Fibroblast of the aortic adventitia (primary cell): ENCODE measurements at places on chromosomes 4 and X. TPM values are rescaled to one million over a fixed set of nuclear protein-coding genes. Genes with fewer than 3 reads are reported as not detected.

DNA sequence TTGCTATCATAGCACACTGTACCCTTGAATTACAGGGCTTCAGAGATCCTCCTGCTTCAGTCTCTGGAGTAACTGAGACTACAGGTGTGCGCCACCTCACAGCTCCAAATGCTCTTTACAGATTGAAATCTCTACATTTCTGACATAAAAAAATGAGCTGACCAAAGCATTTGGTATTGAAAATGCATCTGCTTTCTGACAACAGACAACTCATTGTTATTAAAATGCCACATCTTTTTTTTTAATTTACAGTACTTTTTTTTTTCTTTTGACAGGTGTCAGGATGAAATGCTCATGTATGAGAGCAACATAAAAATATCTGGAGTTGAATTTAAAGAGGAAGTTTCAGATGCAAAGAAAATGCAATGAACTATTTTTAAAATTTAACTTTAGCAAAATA, 764.5 kb downstream of the TRAM1L1 start:
- DNase-seq = no peak

GRCh38 chrX:65420154-65420553, 114.4 kb downstream of the LAS1L start:
- no peak for DNase-seq

DNA sequence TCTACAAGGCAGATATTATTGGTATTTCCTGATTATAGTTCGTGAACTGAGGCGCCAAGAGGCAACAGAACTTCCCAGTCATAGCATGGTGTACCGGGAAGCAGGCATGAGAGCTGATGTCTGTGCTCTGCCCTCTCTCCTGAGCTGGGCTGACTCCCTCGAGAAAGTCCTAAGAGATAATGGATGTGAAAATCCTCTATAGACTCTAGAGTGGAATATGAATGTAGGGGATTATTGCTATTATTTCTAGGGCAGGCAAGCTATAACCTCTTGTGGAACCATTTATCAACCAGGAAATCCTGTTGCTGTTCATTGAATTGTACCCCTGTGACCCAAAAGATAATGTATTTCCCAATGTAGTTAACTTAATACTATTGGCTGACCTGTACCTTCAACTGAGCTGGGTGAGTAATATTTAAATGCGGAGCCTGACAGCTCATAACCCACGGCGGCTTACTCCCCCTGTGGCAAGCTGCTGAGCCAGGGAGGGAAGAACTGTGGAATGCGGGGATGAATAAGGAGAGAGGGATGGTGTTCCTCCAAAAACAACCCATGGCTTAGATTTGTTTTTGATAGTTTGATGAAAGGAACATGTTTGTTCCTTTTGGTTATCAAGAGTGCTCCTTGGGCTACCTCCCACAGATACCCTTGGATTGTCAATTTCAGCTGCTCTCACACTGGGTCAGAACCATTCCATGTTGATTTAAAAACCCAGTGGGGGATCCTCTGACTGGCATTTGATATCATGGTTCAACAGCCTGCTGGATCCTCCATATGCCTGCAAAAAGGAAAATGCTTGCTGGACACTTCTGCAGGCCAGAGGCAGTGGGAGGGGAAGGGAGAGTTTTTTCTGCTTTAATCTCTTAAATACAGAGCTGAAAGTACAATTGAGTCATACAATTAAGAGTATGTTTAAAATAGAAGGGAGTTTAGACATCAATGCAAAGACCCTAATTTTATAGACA, 339.0 kb upstream of the BOD1L1 start:
- DNase-seq = peak; percentile 85

The REELD1 gene
- total RNA-seq = not detected in 2 replicates

DNA sequence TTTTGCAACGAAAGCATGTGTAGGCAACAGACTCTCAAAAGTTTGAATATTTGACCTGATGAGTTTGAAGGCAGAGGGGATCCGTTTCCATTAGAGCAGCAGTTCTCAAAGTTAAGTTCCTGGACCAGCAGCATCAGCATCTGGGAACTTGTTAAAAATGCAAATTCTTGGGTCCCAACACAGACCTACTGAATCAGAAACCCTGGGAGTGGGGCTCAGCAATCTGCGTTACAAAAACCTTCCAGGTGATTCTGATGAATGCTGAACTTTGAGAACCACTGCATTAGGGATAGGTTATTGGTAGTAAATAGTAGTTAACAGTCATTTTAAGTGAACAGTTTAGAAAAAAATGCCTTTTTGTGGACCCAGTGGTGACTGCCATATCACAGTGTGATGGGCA, 98.8 kb downstream of the PDE5A start:
- no peak for DNase-seq

GRCh38 chr4:182492423-182492822, 249.2 kb downstream of the TENM3 start:
- DNase-seq = peak; percentile 51

The CLTRN gene
- 0.18 TPM in 1 of 2 replicates, not detected in the other for total RNA-seq

The TMEM150C gene
- total RNA-seq = 0.45 and 1.9 TPM in 2 replicates

DNA sequence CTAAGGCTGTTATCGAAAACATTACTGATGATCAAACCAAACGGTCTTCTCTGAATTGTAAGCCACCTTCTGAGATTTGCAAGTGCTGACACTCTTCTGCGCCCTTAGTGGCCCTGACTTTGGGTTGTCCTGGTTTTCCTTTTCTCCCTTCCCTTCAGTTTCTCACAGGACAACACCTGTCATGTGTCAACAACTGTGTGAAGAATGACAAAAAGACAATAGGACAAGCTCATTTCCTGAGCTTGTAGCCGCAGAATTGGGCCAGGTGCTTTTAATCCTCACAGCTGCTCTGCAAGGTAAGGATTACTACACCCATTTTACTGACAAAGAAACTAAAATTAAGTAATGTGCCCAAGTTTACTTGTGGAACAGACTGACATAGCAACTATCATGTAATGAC, 44.9 kb upstream of the TXK start:
- no peak for DNase-seq

The ARMCX2 gene
- total RNA-seq = 45.3 and 68.5 TPM in 2 replicates

The BRCC3 gene
- 8.5 and 17.4 TPM in 2 replicates for total RNA-seq

The OCRL gene
- 11.4 and 24.2 TPM in 2 replicates for total RNA-seq

The CTAG1B gene
- total RNA-seq = not detected in 2 replicates

DNA sequence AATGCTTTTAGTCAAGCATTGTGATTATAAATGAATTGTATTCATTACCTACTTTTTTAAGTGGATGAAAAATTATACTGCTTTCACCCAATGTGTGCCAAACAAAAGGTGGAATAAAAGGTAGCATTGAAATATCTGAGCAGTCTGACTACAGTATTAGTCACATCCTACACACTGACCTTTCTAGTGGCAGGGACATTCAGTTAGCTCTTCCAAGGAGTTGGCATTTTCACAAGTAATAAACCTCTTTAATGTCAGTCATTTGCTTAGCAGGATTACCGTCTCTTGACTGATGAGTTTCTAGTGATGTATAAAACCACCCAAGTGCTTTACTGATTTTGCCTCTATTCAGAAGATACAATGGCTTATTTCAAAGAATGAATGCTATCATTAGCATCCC, 687.9 kb downstream of the ARAP2 start:
- no peak for DNase-seq

DNA sequence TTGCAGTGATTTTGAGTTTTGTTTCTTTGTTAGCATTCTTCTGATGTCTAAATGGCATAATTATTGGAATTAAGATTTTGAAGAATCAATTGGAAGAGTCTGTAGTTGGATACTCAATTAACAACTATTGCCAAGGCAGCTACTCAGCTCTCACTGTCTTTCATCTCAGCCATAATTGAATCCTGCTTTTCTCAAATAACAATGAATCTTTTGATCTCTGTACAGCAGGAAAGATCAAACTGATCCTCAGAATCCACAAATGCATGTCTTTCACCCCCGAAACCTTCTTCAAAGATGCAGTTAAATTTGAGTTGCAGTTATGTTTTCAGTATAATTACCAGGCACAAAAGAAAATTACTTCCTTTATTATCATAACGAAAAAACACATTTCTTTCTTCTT, 86.2 kb downstream of the MAD2L1 start:
- no peak for DNase-seq

The PLP1 gene
- 2.3 TPM in 1 of 2 replicates, not detected in the other for total RNA-seq

The HMX1 gene
- total RNA-seq = not detected in 2 replicates

The AMOT gene
- 9.1 and 11.0 TPM in 2 replicates for total RNA-seq

GRCh38 chr4:177051473-177052060, 258.1 kb upstream of the NEIL3 start:
- DNase-seq = peak; percentile 23

GRCh38 chrX:68190799-68191198, 242.5 kb downstream of the OPHN1 start:
- DNase-seq = no peak

The CACNA1F gene
- not detected in 2 replicates for total RNA-seq

The GPM6B gene
- 0.57 and 10.4 TPM in 2 replicates for total RNA-seq

The TMEM131L gene
- total RNA-seq = 8.7 and 10.8 TPM in 2 replicates

The SH3TC1 gene
- total RNA-seq = 0.41 and 1.5 TPM in 2 replicates

- no peak for DNase-seq
These were observed 4.3 kb downstream of the CPLX1 start for GRCh38 chr4:821631-822030.

The SLC34A2 gene
- total RNA-seq = not detected in 2 replicates

DNA sequence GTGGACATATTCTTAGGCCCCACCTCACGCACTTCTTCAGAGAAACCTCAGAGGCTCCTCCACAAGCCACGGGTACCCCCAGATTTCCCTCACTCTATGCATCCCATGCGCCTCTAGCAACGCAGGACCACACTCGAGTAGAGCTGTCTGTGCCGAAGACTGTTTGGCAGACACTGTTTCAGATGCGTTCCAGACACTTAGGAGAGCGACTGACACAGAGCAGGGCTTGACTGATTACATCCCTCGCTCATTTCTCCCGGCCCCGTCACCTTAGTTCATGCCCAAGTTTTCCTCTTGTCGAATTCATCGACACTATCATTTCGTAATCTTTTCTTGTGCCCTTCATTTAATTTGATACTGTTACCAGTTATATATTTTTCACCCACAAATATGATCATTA, 15.0 kb downstream of the SORBS2 start:
- DNase-seq = no peak

The RHOH gene
- total RNA-seq = not detected in 2 replicates

- DNase-seq = no peak
These were observed 324.6 kb downstream of the MID1IP1 start for GRCh38 chrX:39125834-39126233.

The GBA3 gene
- not detected in 2 replicates for total RNA-seq

DNA sequence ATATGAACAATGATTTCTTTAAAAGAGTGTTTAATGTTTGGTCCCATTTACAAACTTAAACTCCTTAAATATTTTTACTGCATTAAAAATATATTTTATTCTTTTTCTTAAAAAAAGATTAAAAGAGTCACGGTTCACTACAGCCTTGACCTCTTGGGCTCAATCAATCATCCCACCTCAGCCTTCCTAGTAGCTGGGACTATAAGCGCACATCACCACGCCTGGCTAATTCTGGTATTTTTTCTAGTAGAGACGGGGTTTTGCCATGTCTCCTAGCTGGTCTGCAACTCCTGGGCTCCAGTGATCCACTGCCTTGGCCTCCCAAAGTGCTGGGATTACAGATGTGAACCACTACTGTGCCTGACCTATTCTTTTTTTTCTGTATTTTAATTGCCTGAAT, 104.7 kb upstream of the TLR2 start:
- no peak for DNase-seq

GRCh38 chrX:133992882-133993281, 7.5 kb upstream of the GPC3 start:
- DNase-seq = no peak

The NDP gene
- total RNA-seq = 0.41 and 2.9 TPM in 2 replicates

- no peak for DNase-seq
These were observed 481.8 kb downstream of the GRXCR1 start for GRCh38 chr4:43374216-43374751.

DNA sequence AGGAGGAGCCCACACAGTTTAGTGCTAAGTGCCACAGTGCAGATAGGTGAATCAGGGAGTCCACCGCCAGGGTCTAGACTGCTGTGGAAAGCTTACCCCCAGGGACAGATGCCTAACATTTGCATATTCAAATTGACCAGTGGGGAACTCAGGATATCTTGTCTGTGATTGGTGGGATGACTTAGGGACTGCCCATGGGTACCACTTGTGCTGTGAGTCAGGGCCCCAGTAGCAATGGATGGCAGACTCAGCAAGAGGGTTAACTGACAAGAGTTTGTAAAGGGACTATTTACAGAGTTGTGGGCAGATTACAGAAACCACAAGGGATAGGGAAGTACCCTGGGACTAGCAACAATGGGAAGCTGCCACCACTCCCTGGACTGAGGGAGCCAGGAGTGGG, 282.1 kb downstream of the BCOR start:
- no peak for DNase-seq
